Mesenchymal stem cell (in vitro differentiated cells and primary cell): ENCODE measurements at places on chromosomes 3 and 15.

- no peak for DNase-seq
These were observed 124.4 kb upstream of the CGNL1 start for GRCh38 chr15:57251941-57252340.

GRCh38 chr3:195882002-195882441 lies 26.3 kb downstream of the TNK2 start:
- DNase-seq: no peak

DNA sequence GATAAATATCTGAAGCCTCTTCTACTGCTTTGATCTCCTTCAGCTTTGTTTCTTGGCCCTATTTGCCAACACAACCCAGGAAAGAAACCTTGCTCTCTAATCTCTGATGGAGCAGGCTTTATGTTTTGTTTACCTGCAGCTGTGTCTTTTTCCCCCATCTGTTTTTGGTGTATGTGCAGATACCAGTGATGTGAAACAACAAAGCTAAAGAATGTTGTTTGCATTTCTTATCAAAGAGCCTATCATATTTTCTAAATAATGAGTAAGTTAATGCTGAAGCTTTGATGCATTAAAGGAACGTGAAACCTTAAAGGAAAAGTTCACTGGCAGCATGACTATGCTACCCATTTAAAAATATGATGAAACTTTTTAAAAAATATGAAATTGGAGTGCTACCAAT lies 238.4 kb downstream of the NEK10 start:
- DNase-seq: no peak

DNA sequence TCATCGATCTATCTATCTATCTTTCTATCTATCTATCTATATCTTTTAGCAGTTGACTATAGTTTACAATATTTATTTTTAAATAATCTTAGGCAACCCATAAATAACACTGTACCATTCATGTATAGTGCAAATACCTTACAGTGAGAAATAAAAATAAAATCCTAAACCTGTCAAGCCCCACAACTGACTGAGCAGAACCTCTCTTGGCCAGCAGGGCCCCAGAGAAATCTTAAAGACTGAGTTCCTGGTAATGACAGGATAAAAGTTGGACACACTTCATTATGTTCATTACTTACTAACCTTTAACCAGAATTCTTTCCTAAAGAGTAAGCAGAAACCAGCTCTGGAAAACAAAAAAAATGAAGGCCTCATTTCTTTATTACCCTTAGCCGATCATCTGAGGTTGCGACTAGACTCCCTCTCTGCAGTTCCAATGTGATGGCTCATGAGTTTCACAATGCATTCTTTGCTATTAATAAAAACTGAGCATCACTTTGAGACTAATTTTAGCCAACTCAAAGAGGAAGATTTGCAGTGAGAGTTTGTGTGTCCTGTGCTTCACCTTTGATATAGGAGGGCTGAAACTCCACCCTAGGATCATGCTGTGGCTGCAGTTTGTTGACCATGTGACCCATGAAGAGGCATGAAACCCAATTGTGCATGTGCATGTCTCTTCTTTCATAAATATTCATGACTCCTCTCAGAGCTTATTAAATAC lies 1072.0 kb downstream of the NSUN3 start:
- DNase-seq: peak; percentile 5

DNA sequence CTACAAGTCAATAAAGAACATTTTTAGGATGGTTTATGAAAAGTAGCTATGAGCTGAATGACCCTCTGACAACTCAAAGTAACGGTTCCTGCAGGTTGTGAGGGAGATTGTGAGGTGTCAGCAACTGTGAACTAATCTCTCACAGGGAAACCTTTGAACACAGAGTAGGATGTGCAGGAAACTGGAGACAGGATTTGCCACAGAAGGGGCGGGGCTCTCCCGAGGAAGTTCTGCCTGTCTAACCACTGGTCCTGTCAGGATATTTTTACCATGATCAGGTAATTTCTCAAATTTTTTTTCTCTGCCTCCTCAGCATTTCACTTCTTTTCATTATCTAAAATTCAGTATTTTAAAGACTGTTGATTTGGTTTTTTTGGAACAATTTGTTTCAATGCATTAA lies 33.3 kb downstream of the LEO1 start:
- DNase-seq: no peak

DNA sequence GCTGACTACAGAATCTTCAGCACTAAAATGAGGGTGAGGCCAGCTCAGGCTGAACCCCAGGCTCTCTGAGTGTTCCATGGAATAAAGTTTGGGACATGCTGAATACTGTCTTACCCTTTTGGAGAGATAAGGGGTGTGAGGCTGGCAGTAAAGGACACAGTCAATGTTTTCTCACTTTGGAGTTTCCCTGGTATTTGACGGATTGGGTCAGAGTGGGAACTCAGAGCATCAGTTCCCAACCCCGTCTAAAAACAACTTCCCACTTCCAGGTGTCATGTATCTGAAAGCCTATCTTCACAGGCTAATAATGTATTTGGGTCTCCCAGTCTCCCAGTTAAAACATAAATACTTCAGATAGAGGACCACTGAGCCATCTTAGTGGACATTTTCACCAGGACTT lies 180.7 kb downstream of the TLE3 start:
- no peak for DNase-seq

GRCh38 chr15:72685301-72685924 lies 569 bp downstream of the HIGD2B start:
- DNase-seq: no peak

GRCh38 chr3:81742581-81742980 lies 18.9 kb downstream of the GBE1 start:
- no peak for DNase-seq

DNA sequence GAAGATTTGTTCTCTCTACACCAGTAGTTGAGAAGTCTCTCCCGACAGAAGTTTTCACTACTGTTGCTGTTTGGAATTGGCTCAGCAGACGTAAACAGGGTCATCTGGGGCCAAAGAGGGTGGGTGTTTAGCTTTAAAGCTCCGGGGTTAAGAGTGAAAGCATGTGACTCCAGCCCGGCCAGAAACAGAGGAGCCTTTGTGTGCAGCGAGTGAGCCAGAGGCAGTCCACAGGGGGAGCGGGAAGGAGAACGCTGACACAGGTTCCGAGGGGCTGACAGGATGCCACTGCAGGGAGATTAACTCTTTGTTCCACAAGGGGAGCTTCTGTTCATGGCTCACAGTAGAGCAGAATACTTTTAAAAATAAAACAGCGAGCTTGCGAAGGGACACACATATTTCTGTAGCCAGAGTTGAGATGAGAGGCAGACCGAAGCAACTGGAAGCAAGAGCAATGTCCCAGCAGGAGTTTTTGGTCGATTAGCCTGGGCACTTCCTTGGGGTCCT lies 26.9 kb downstream of the BMF start:
- DNase-seq: peak; percentile 93

GRCh38 chr3:97138914-97139541 lies 324.6 kb downstream of the EPHA6 start:
- no peak for DNase-seq

- DNase-seq: no peak
These were observed 19.0 kb downstream of the ARNT2 start for GRCh38 chr15:80423215-80423614.

GRCh38 chr15:57767481-57767880 lies 61.0 kb downstream of the POLR2M start:
- DNase-seq: no peak

- no peak for DNase-seq
These were observed 34.2 kb upstream of the SKIL start for GRCh38 chr3:170323331-170323730.

DNA sequence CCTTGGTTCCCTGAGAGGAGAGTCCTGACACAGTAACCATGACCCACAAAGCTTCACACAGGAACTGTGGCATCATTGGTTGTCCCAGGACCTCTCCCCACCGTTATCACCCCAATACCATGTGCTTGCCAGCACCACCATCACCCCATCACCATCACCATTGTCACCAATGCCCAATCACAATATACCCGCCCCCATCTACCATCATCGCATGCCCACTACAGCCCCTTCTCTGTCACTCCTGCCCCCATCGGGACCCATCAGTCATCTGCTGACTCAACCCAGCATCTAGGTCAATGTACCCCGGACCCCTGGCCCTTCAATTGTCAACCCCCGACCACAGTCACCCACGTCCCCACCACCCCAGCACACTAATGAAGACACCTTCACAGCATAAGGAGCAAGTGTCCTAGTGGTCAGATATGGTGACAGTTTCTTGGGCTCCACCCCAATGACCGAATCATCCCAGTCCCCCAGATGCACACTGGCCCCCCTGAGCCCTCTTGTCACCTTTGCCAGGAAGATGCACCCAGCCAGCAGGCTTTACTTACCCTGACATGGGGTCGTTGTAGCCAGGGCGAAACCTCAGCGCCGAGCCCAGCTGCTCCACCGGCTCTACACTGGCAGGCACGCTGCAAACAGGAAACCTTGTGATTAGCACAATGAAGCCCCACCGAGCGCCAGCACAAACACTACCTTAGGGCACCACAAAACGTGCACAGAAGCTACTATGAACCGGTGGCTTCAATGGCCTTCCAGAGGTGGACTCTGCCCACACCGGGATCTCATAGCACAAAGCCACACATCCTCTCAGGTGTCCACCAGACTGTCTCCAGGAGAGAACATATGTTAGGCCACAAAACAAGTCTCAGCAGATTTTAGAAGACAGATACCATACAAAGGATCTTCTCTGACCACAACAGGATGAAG lies 25.1 kb downstream of the SHISA5 start:
- no peak for DNase-seq

- no peak for DNase-seq
These were observed 6.9 kb upstream of the CACNA2D2 start for GRCh38 chr3:50510325-50510724.

DNA sequence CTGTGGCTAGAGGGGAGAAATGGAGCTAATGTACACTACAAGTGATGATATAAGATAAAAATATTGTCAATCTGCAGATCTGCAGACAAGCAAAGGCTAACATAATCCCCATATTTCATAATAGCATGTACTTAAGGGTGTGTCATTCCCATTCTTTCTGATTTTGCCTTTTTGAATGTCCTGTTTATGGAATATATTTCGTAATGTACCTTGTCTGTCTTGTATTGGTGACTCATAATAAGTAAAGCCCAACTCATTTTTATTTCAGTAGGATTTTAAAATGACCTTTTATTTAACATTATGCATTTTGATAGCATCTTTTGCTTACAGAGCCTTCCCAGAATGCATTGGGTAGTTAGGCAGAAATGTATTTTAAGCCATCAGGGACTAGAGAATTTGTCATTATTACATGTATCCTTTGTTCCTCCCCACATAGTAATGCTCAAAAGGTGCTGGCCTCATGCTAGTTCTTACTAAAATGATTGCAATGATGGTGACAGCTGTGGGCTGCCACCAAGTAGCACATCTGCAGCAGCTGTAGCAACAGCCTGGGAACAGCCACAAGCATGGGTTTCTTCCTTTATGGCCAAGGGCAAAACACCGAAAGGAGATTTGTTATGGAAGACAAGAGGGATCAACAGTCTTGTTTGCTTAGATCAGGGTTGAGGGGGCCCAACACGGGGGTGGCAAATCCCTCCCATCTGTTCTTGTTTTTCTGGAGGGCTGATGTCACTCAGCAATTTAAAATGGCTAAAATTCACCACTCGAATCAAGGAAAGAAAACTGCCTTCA lies 188.5 kb downstream of the CADPS start:
- DNase-seq: no peak

DNA sequence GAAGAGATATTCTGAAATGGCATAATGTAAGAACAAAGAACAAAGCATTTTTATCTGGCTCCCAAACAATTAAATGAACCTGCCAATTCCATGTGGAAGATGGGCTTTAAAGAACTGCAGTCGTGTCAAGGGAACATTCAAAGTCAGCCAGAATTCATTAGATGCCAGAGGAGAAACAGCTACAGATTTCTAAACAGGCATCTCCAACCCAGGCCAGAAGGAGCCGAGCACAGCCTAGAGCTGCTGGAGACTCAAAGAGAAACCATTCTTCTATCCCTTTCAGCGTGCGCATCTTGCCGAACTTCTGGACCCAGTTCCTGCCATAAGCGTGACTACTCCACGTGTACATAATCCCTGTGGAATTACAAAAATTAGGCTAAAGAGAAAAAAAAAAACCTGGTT lies 60.4 kb downstream of the MB21D2 start:
- peak; percentile 10 for DNase-seq

DNA sequence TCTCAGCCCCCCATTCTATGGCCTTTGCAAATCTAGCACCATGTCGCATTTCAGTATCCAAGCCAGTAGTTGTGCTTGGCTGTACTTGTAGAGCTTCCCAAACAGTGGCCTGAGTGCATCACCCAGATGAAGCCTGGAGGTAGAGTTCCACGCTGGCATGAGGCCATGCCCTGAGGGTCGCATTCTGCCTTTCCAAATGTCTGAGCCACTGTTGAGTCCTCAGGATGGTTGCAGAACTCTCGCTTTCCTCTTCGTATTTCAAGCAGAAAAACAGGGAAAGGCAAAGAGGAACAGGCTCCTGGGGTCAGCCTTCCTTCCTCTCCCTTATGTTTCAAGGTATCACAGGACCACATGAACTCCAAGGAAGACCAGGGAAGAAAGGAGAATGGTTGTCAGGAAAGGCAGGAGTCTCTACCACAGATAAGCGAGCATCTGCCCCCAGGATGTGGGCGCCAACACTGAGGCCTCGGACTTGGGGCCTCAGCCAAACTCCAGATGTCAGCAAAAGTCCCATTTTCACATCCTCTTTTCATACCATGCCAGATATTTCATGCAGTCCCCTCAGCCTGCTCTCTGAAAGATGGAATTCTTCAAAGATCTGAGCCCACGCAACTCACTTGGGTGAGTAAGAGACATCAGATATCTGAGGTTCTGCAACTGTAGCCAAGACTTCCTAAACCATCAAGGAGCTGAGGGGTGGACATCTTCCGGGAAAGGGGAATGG lies 19.4 kb upstream of the PRR20G start:
- no peak for DNase-seq

DNA sequence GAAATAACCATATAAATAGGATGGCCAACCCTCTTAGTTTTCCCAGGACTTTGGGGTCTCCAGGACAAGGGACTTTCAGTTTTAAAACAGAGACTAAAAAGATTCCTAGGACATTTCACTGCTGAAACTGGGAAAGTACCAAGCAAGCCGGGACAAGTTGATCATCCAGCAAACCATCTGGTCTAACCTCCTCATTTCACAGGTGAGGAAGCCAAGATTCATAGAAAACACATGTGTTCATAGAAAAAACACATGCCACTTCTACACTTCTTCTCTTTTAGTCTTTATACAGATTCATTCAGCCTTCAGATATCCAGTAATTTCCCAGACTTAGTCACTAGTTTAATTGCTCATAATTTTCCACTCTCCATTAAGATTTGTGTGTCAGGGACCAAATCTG lies 165.6 kb upstream of the CCDC54 start:
- peak; percentile 16 for DNase-seq

DNA sequence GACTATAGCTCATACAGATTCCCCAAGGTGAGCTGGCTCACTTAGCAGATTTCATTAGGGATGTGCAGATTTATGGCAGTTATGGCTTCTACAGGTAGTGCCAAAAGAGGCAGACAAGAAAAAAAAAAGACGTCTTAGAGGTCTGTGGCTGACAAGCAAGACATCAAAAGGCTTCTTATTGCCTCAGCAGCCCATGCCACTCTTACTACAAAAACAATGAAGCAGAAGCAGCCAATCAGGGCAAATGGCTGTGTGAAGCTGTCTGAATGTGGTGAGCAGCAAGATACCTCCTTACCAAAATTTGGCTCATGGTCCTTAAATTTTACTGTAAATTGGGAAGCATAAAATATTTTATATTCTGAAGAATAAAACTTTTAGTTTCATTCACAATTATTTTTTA lies 557.5 kb upstream of the GOLIM4 start:
- DNase-seq: no peak
